Upper lobe of left lung (tissue), 6 donors: ENCODE measurements at places on chromosomes 13 and 19.

DNA sequence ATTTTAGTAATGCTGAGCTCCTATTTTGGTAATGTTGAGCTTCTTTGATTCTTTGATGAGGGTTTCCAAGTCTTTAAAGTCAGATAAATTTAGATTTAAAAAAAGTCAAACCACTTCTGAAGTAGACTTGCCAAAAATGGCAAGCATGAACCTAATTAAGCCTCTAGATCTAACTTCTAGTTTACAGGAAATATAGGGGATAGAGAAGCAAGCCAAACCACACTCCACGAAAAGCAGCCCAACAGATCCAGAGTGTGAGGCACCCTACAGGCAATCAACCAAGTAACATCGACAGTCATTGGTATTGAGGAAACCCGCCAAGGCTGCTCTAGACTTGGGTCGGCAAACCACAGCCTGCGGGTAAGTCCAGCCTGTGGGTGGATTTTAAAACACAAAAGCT, 3.7 kb downstream of the GGACT start:
- DNase-seq = no peak

GRCh38 chr19:18701250-18701608, 17.7 kb downstream of the CRTC1 start:
- no peak for DNase-seq

- DNase-seq = no peak
Measured at GRCh38 chr13:25766991-25767390, 284.8 kb downstream of the SHISA2 start.

- no peak for DNase-seq
Measured at GRCh38 chr13:74835579-74835978, 646.4 kb downstream of the TBC1D4 start.

GRCh38 chr19:13054626-13055212, 47.9 kb downstream of the LYL1 start:
- DNase-seq = no peak

- no peak for DNase-seq
Measured at GRCh38 chr13:95181586-95181985, 119.7 kb downstream of the ABCC4 start.

DNA sequence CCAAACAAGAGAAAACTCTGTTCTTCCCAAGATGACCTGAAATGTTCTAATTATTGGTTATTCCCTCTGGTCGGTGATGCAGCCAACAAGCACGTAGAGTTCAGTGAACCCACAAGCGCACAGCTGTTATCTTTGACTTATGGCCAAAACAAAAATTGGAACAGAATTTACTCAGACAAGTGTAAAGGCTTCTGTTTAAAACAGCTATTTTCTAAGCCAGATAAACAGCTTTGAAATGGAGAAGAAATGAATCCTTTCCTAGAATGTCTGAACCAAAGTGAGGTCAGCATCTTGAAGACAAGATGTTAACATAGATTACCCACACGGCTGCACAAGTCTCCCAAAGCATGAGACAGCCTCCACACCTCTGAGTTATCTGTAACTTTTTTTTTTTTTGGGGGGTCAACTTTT, 669.2 kb downstream of the DIAPH3 start:
- DNase-seq = no peak

DNA sequence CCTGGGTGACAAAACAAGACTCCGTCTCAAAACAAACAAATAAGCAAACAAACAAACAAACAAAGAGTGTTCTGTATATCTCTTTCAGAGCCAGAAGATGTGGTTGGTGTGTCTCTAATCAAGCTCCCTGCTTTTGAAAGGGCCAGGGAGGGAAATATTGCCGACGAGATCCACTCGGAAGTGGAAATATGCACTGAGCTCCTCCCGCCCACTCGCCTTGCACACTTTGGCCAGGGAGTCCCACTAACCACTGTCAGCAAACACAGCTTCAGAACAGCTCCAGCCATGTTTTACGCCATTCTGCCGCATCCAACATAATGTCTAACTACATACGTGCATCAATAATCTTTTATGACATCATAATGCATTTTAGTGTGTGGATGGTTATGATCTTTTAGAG, 155.5 kb upstream of the VSTM2B start:
- DNase-seq = no peak

- no peak for DNase-seq
Measured at GRCh38 chr13:61142506-61142905, 273.1 kb downstream of the PCDH20 start.

DNA sequence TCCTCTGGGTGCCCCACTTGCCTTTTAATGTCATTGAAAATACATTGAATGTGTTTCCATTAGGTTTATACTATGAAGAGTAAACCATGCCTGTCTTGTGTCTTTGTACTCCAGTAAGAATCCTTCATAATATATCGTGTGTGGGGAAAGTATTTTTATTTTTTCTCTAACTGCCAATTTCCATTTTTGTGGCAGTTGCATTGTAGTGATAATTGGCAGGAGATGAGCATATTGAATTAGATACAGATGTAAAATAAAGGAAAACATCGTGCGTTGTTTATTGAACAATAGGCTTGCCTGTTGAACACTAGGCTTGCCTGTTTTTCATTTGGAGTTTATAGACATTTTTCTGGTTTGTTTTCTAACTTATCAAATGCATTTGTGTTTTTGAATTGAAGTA, 218.8 kb downstream of the NBEA start:
- DNase-seq = no peak

GRCh38 chr19:29676586-29676985, 11.3 kb downstream of the PLEKHF1 start:
- no peak for DNase-seq

GRCh38 chr19:57888560-57889231, at the start of gene ZNF814:
ZNF814 (minus strand) TSS chr19:57889037; CDS start chr19:57888802, 235 bp downstream.
- DNase-seq = peak; percentile 67

- no peak for DNase-seq
Measured at GRCh38 chr13:62331384-62331783, 915.7 kb upstream of the PCDH20 start.

- DNase-seq = peak; percentile 83
Measured at GRCh38 chr19:47019431-47020041, at the start of gene NPAS1. NPAS1 (plus strand) TSS chr19:47019837; CDS start chr19:47021048, 1,211 bp downstream.
